ENCODE measurements at places on chromosomes 6 and 20.
A peak's percentile ranks its signal among the peaks of the same experiment; 100 is the strongest.

GRCh38 chr6:38155144-38155543 lies 335.6 kb downstream of the ZFAND3 start:
- no peak for DNase-seq

- DNase-seq, result no peak
These were observed 93.6 kb downstream of the FHL5 start for GRCh38 chr6:96656567-96656966.

- DNase-seq, result peak; percentile 43
These were observed 50.5 kb upstream of the ASIP start for GRCh38 chr20:34190679-34191090.

DNA sequence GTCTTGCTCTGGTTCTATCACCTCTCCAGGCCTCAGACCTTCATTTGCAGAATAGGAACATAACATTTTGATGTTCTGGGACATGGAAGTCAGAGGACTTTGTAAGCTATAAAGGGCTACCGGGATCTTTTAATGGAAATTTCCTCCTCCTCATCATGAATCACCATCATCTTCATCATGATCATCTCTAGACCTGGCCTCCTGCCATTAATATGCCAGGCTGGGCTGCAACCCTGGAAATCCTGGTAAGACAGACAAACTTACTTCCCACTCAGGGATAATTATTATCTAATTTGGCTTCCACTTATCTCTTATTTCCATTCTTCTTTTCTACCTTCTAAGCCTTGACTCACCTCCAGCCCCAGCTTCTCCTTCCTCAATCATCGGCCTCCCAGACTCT lies 41.0 kb upstream of the MRPS18A start:
- no peak for DNase-seq

- no peak for DNase-seq
These were observed 68.7 kb upstream of the RNF24 start for GRCh38 chr20:4084096-4084495.

- DNase-seq, result no peak
These were observed 36.4 kb upstream of the KHDC1 start for GRCh38 chr6:73299151-73299971.

DNA sequence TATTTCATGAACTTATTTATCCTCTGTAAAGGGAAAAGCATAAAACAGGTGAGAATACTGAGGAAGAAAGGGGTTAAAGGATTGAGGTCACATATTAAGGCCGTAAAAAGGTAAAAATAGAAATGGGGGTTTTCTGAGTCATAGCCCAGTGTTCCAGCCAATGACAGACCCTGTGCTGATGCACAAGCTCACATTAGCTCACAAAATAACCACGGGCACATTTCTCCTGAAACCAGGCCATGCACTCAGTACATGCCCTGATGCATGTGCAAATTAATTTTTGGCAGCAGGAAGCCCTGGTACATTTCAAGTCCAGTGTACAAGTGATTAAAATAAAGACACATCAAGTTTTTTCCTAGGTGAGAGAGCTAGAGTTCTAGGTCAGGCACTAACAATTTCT lies 194.4 kb downstream of the TMEM200A start:
- no peak for DNase-seq

- DNase-seq, result no peak
These were observed 17.4 kb downstream of the HSPA12B start for GRCh38 chr20:3749689-3750531.

DNA sequence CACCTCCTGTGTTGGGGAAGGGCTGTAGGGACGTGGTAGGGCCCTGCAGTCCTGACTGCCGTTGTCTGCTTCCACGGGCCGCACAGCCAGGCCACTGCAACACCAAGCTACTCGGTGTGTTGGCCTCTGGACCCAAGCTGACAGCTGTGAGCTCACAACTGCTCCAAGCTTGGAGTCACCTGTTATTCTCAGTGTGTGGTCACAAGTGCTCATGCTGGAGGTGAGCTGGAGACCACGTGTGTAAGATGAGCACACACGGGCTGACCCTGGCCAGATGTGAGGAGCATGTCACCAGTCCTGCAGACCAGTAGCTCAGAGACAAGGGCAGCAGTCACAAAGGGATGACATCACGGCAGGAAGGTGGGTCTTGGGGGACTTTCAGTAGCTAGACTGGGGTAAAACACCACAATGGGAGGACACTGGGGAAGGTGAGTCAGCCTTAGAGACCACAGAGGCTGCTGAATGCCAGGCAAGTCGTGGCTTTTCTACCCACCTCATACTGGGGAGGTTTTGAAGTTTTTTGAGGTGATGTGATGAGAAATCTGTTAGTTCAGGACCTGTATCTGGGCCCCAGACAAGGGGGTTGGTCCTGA lies 87.3 kb downstream of the FAM120B start:
- no peak for DNase-seq

GRCh38 chr6:39808964-39809363 lies 16.8 kb downstream of the DAAM2 start:
- no peak for DNase-seq

- DNase-seq, result no peak
These were observed 207.8 kb downstream of the BMP2 start for GRCh38 chr20:6975311-6975710.

DNA sequence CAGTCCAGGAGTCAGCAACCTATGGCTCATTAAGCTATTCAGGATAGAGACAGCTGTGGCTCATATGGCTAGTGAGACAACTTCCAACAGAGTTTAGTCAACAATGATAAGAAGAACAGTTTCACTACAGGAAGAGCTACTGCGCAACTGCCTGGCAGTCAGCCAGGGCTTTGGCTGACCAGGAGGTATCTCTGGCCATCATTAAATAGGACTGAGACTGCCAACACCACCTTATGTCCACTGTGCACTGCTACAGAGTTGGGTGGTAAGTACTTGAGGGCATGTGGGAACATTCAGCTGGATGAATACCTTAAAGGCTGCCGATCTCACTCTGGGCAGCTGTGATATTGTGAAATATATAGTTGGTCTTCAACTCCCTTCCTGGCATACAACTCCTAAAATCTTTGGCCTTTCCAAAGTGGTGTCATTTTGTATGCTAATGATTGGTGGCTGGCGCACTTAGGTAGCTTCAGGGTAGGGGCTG lies 52.2 kb upstream of the FAM83C start:
- peak; percentile 28 for DNase-seq

DNA sequence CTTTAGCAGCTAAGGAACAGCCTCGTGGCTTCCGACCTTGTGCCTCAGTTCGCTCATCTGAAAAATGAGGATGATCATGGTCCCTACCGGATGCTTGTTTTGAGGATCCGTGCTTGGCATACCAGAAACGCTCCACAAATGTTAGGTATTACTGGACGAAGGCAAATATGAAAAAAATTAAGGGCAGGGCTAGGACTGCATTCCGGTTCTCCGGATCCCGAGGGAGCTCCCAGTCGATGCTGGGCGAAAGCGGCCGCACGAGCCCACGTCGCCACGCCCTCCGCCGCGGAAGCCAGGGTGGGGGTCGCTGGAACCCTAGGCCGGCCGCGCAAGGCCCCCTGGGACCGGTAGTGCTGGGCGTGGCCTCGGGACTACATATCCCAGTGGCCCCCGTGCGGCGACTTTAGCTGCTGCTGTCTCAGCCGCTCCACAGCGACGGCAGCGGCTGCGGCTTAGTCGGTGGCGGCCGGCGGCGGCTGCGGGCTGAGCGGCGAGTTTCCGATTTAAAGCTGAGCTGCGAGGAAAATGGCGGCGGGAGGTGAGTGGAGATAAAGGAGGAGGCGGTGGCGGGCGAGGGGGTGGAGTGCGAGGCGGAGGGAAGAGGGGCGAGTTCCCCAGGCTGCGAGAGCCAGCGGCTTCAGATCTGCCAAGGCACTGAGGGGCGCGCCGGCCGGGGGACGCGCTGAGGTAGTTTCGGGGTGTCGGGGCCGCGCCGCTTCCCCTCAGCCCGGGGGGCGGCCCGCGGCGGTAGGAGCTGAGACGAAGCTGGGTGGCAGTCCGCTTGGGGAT lies at the start of gene NCOA3:
TSS of gene NCOA3 (plus strand) at position 406 of the 789 bp plus-strand sequence. CDS start 120,361 bp downstream, outside the sequence.
- peak; percentile 70 for DNase-seq

DNA sequence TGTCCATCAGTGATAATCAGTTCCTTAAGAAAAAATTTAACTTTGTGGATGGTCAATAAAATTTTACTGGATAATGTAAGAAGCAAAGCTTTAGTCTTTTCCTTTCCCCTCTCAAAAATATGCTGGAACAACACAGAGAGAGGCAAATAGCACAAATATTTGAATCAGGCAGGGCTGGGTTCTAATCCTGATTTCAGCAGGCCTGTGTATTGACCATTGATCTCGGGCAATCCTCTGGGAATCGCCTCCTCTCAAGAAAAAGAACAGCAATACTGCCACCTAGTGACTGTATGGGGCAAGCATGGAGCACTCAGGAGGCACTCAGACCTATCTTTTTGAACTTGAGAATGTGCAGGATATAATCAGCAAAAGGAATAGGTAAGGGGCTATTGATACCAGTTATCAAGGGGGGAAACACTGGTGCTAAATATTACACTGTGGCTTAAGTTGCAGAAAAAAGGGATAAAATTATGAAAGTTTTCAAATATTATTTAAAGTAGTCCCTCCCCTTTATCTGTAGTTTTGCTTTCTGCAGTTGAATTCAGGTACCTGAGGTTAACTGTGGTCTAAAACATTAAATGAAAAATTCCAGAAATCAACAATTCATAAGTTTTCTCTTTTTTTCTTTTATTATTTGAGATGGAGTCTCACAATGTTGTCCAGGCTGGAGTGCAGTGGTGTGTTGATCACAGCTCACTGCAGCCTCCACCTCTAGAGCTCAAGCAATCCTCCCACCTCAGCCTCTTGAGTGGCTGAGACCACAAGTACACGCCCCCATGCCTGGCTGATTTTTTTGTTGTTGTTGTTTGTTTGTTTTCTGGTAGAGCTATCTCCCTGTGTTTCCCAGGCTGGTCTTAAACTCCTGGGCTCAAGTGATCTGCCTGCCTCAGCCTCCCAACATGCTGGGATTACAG lies 91.8 kb upstream of the NHSL1 start:
- peak; percentile 47 for DNase-seq

DNA sequence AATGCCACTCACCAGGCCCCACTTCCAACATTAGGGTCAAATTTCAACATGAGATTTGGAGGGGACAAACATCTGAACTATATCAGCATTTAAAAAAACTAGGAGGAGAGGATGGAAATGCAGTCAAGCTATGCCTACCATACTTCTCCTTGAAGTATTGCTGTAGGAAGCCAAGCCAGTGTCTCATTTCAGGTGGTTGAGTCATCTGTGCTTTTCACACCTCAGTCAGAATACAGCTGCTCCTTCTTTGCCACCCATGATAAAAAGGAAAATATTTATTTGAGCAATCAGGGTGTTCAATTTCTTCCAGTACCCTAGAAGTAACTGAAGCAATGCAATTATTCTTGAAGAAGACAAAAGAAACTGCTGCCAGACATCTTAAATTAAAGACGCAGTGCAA lies 47.0 kb upstream of the EEF1E1 start:
- DNase-seq, result no peak

GRCh38 chr6:42269974-42270510 lies 52.4 kb upstream of the MRPS10 start:
- no peak for DNase-seq

DNA sequence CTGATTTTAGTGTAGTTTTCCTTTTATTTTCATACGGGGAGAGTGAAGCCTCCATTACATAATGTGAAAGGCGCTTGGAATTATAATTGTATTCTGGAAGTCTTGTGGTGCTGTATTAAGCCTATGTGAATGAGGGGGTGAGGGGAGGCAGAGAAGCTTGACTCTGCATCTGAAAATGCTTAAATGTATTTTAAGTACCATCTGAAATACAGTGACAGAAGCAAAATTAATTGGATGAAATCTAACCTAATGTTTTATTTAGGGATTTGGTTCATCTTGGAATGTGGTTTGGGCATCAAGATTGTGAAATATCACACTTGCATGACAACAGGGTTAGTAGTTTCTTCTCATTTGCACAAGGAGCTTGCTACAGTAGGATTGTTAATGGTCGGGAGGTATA lies 41.2 kb downstream of the TMEM200A start:
- DNase-seq, result no peak

DNA sequence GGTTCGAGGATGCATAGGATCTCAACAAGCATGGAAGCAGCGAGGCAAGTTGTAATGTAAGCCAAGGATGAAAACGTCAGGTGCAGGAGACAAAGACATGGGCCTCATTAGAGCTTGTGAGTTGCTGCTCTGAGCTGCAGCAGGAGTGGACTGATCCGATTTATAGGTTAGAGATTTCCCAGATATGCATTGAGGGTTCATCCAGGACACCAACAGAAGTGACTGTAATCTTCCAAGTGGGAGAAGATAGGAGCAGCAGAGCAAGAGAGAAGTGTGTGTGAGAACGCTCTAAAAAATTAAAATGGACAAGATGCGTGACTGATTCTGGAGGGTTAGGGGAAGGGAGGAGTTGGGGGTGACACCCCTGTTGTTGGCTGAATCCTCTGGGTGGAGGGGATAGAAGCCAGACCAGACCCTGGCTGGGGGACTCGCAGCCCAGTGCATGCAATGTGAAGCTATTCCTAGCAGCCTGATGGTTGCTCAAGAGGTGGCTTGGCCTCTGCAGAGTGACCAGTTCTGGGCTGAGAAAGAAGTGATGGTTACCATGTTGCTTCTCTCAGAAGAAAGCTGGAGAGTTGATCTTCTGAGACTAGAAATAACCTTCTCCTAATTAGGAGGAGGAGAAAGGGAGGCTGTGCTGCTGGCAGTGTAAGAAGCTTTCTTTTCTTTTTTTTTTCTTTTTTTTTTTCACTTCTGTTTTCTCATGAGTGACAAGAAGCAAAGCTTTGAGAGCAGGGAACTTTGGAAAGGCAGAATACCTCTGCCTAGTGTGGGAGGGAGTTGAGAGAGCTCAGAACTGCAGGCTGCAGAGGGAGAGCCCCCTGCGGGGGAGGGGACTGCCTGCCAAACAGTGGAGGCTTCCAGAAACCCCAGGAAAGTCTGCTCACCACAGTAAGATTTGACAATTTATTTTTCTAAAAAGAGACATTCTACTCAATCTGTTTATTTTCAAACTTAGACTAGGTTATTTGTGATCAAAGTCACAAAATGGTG lies 116.9 kb downstream of the SLX4IP start:
- no peak for DNase-seq

GRCh38 chr6:52304983-52305390 lies 20.4 kb upstream of the MCM3 start:
- no peak for DNase-seq

- no peak for DNase-seq
These were observed 898.2 kb upstream of the FLRT3 start for GRCh38 chr20:15235471-15236198.

GRCh38 chr6:79821859-79822258 lies 125.5 kb downstream of the ELOVL4 start:
- DNase-seq, result no peak

GRCh38 chr6:6869094-6869493 lies 238.7 kb upstream of the RREB1 start:
- DNase-seq, result no peak
